ENCODE measurements at places on chromosomes 7 and 10. TPM values are rescaled to one million over a fixed set of nuclear protein-coding genes. Genes with fewer than 3 reads are reported as not detected.

LRGUK gene
- total RNA-seq = under 0.01 TPM

CPA2 gene
- total RNA-seq = not detected

GIMAP2 gene
- total RNA-seq = 0.58 TPM

CPED1 gene
- total RNA-seq = 122 TPM

DENND2A gene
- 69.6 TPM for total RNA-seq

APBB1IP gene
- total RNA-seq = 6.3 TPM

CDHR1 gene
- total RNA-seq = not detected

GJD4 gene
- not detected for total RNA-seq

CDH23 gene
- total RNA-seq = 0.17 TPM

All from smooth muscle cell of trachea (primary cell).